ENCODE measurements at places on chromosomes 7 and 10. TPM values are rescaled to one million over a fixed set of nuclear protein-coding genes. Genes with fewer than 3 reads are reported as not detected.

Gene INHBA
- not detected for total RNA-seq

DNA sequence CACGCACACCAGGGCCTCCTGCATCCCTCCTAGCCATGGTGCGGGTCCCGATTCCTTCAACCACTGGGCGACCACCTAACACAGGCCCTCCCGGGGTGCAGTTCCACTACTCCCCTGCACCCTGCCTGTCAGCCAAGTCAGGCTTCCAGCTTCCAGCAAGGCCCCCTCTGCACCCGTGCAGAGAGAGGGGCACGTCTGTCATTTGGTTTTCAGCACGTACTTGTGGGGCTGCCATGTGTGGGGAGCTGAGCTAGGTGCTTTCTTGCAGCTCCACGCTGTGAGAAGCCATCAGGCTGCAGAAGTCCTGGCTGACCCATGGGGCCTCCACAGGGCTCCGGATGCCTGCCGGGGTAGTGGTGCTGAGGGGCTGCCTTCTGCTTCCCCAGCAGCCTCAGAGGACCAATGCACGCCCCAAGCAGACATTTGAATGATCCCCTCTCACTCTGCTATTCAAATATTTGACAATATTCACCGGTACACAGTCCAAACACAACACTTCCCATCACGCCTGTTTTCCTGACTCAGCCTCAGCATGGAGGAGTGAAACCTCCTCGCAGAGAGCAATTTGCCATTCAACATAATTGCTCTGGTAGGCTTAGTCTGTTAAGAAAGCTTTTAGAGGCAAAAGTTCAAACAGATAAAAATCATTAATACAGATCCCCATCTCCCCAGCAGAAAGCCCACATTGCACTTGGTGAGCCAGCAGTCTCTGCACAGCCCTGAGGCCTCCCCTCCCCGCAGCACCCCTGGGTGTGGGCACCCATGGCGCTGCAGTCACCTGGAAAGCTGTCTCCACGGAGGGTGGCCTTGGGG is 449.9 kb downstream of the PTPRN2 start:
- H3K36me3 ChIP-seq: no peaks in the 10 kb centered on the region
- H3K4me1 ChIP-seq: no peaks in the 10 kb centered on the region
- no peaks in the 10 kb centered on the region for H3K27me3 ChIP-seq
- DNase-seq: no peak

DNA sequence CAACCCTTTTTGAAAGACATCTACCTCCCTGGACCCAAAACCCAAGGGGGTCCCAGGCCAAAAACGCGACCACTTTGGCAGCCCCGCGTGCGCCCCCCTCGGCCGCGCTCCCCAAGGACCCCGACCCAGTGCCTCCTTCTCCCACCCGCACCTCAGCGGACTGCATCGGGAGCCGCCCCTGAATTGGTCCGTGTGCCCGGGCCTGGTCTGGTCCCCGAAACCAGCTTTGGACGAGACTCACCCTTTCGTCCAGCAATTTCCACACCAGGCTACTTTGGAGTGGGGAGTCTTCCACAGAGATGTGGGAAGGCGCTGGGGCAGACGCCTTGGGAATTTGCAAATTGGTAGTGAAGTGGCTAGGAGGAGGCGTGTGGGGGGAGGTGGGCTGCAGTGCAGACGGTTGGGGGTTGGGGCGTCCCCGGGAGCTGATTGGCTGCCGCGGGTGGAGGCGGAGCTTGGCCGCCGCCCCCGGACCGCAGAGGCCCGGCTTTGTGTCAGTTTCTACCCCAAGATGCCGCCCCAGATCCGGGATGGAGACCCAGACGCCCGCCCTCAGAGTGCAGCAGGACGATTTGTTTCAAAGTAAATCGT is 16.9 kb downstream of the TCAF1 start:
- H3K27me3 ChIP-seq: peaks cover 5% of the 10 kb centered on the region
- H3K4me3 ChIP-seq: no peak overlapping the region
- no peak overlapping the region for H3K27ac ChIP-seq
- H3K4me1 ChIP-seq: no peaks in the 10 kb centered on the region
- H3K36me3 ChIP-seq: no peaks in the 10 kb centered on the region

- no peak overlapping the region for H3K4me3 ChIP-seq
- no peaks in the 10 kb centered on the region for H3K4me1 ChIP-seq
- no peak for DNase-seq
- H3K36me3 ChIP-seq: no peaks in the 10 kb centered on the region
- H3K27ac ChIP-seq: no peak overlapping the region
- H3K27me3 ChIP-seq: no peaks in the 10 kb centered on the region
Observed at GRCh38 chr7:133853706-133854276, 273.3 kb upstream of the LRGUK start.

DNA sequence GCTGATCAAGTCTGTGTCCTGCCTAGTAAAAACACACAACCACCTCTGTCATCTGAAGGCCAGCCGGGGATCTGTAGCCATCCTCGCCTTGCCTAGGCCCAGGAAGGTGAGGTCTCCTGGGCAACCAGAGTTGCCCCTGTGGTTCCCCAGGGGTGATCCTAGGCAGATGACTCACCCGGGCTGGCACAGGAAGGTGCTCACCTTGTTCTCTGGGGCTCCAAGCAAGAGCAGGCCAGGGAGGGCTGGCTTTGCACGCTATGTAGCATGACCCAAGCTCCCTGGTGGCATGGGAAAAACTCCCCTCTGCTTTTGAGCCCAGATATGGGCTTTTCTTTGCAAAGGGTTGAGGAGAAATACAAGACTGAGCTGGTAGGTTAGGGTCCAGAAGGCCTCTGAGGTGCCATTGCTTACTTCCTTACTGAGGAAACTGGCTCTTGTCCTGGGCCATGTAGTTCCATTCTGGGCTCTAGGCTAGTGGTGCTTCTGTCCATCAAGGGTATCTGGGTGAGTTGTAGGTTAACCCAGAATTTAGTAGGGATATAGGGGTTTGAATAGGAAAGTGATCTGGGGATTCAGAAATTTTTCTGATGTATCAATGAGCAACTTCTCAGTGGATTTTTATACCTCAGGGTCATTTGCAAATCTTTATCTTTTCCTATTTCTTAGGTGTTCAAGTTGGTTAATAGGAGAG is 112.0 kb downstream of the NT5C2 start:
- no peaks in the 10 kb centered on the region for H3K4me1 ChIP-seq
- no peak overlapping the region for H3K4me3 ChIP-seq
- H3K27me3 ChIP-seq: no peaks in the 10 kb centered on the region
- peaks cover 5% of the 10 kb centered on the region for H3K36me3 ChIP-seq
- no peak overlapping the region for H3K27ac ChIP-seq

Measured in CD8-positive, alpha-beta memory T cell (primary cell).